ENCODE measurements at places on chromosomes 7 and 10.

DNA sequence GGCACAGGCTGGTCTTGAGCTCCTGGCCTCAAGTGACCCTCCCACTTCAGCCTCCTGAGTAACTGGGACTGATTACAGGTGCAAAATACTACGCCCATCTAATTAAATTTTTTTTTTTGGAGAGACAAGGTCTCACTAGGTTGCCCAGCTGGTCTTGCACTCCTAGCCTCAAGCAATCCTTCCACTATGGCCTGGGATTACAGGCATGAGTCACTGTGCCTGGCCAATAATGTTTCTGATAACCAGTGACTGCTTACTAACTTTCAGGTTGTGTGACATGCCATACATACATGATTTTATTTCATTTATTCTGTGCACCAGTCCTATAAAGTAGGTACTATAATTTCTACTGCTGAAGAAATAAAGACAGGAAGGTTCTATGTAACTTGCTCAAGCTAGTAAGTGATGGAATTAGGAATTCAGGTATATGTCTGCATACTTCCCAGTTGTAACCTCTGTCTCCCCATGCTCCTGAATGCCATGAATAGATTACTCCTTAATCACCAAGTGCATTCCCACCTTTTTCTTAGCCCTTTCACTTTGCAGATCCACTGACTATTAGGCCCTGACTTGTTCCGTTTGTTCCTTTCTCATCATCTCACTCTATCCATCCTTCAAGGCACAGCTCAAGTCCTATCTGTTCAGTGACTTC is 28.1 kb downstream of the MCU start:
- DNase-seq = no peak

- DNase-seq = no peak
Observed at GRCh38 chr10:132610071-132610701, 72.6 kb downstream of the INPP5A start.

- DNase-seq = no peak
Observed at GRCh38 chr7:97694355-97694754, 37.5 kb upstream of the TAC1 start.

- DNase-seq = peak; percentile 77
Observed at GRCh38 chr10:1094112-1095057, 38.2 kb downstream of the WDR37 start.

DNA sequence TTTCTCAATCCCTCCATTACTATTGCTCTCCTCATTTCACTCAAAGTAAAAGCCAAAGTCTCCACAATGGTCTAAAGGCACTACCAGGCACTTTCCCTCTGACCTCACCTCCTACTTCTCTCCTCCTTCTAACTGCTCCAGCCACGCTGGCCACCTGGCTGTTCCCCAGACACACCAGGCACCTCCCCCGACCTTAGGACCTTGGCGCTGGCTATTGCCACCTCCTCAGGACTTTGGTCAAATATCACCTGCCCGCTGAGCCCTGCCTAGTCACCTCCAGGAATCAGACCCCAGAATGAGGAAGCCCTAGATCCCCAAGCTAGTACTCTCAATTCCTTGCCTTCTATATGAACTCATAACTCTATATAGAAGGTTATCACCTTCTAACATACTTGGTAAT is 66.2 kb upstream of the STEAP1B start:
- DNase-seq = no peak

DNA sequence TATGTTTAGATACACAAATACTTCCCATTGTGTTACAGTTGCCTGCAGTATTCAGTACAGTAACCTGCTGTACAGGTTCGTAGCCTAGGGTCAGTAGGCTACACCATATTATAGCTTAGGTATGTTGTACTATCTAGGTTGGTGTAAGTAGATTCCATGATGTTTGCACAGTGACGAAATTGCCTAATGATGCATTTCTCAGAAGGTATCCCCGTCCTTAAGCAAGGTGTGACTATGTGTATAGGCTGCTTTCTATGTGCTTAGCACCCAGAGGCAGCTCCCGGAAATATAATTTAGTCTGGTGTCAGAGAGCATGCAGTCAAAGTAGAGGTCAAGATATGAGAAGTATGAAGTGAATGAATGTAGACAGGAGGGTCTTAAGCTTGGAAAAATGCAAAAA is 9.8 kb downstream of the MAPK8 start:
- DNase-seq = no peak

DNA sequence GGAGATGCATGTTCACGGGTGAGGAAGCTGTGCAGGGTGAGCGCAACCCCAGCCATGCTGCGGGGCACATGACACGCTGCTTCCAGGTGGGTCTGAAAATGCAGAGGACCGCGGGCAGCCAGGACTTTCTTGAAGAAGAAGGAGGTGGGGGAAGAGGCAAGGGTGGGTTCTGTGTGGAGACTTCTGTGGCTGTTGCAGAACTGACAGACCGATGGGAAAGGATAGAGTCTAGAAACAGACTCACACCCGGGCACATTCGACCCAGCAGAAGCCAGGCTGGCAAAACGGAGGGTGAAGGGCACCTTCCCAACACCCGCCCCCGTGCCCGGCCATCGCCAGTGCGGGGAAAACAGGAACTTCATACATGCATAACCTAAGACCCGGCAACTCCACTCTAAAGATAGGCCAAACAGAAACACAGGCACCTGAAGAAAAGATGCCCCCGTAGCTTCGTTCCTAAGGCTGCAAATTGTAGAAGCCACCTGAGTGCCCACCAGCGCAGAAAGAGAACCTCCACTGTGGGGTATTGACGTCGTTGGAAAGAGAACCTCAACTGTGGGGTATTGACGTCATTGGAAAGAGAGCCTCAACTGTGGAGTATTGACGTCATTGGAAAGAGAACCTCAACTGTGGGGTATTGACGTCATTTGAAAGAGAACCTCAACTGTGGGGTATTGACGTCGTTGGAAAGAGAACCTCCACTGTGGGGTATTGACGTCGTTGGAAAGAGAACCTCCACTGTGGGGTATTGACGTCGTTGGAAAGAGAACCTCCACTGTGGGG is 4.8 kb upstream of the KNDC1 start:
- DNase-seq = no peak

- DNase-seq = no peak
Observed at GRCh38 chr10:131569851-131570715, 258.6 kb upstream of the TCERG1L start.

GRCh38 chr7:50952120-50952519 is 169.4 kb upstream of the GRB10 start:
- DNase-seq = no peak

DNA sequence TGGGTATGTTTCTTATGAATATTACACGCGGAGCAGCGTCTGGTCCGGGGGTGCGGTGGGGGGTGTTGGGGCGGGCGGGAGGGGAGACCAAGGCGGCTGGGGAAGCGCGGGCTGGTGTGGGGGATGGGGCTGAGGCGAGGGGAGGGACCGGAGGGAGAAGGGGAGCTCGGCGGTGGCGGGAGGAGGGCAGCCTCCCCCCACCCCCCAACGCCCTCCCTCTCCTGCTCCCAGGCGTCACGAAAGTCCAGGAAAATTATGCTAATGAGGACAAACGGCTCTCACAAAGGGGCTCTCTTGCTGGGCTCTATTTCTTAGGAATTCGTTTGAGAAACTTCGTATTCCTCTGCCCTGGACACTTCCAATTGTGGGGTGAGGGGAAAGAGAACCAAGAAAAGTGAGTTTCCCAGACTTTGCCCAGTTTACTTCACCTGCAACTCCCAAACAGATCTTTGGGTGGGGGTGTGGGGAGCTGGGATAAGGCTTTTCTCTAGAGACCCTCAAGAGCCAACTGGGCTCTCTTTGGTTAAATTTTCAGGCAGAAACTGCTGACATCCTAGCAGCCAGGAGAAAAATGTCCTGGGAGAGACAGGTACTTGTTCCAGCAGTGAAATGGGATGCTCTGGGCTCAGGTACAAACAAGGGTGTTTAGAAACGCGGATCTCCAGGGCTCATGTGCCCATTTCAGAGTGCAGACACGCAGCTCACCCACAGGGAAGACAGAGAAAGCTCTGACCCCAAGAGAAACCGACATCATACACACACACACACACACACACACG is 11.7 kb upstream of the HOXA2 start:
- no peak for DNase-seq

- no peak for DNase-seq
Observed at GRCh38 chr7:86209036-86209435, 434.7 kb upstream of the GRM3 start.

GRCh38 chr10:118841881-118842605 is 87.3 kb upstream of the CACUL1 start:
- DNase-seq = no peak

DNA sequence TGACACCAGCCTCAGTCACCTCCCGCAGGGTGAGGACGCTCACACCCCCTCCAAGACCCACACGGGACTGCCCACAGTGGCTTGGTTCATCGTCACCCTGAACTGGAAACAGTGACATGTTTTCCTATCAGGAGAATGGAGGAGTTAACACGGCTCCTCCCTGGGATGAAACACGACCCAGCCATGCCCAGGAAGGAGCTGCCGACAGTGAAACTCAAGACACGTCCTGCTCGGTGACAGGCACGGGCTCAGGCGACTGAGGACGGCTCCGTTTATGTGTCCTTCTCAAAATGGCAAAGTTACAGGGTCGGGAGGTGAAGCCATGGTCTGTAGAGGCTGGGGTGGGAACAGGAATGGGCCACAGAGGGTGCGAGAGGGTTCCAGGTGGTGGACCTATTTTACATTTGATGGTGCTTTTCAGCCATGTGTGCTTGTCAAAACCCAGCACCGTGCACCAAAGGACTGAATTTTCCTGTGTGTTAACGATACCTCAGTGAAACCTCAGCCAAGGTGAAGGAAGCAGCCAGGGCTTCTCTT is 272.4 kb downstream of the ADARB2 start:
- DNase-seq = no peak

GRCh38 chr10:79507440-79508167 is 4.7 kb upstream of the EIF5AL1 start:
- DNase-seq = no peak

DNA sequence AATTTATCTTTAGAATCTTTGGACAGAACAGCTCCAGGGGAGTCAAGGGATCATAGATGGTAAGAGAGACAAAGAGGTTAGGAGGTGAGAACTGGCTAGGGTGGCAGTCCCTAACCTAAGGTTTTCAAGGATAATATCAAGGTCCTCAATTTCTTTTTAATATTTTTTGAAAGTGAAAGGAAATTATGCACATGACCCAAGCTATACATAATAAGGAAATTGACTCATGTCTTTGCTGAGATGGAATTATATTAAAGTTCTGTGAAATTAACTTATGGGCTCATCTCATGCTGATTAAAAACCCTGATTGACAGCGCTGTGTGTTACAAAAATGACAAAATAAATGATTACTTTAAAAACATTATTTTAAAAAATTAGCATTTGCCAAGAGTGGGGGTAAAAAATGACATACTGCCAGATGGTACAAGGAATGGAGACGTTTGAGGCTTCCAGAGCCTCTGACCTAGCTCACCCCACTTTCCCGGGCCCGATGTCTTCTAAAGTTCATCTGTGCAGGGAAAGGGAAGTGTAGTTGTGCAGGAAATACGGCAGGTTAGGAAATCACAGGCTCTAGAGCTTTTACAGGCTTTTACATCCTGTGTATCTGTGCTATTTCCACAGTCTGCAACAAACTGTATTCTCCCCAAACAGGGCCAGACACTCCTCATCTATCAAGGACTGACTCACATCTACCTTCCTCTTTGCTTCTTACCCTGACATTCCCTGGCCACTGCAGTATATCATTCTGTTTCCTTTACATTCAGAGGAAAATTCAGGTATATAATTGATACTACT is 185.6 kb upstream of the PRSS58 start:
- DNase-seq = no peak

- DNase-seq = no peak
Observed at GRCh38 chr7:100427762-100428198, 723 bp downstream of the ZCWPW1 start.

- no peak for DNase-seq
Observed at GRCh38 chr7:143363016-143363937, 764 bp upstream of the FAM131B start.

DNA sequence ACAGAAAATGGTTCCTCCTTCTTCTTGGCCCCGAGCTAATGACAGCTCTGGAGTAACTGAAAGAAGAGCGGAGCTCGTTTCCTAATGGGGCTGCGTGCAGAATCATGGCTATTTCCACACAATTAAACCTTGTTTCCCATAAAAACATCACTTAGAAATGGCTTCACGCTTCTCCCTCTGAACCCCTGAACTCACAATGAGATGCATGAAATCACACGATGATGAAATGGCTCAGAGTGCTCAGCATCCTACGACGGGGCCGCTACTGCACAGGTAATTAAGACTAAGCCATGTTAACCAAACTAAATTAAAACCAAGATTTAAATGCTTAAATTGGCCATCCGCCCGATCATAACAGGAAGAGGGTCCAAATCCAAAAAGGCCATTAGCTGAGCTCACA is 80.0 kb upstream of the DNAAF5 start:
- no peak for DNase-seq

- DNase-seq = no peak
Observed at GRCh38 chr10:23037561-23037960, 57.8 kb upstream of the MSRB2 start.

DNA sequence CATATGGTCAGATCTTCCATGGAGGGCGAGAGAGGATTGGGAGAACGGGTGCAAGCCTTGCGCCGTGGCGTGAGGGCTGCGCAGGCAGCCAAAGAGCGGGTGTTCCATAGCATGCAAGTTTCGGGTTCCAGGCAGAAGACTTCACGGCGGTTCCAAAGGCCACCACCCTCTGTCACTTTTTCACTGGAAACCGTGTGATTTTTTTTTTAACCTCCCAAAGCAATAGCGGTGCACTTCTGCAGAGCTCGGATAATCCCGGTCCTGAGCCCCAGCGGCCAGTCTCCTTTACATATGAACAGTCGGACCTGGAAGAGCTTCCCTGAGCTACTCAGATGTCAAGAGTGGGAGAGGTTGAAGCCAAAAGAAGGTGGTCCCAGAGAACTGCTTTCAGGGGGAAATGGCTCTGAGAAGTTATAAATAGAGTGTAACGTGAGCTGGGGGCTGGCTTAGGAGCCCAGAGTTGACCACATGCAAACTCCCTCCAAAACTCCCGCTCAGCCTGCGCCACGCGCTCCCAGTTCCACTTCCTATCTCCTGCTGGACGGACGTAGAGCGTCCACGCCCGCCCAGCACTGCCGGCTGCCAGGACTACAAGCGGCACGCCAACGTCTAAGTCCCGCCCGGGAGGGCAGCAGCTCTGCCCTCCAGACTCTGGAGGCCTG is at the start of gene MEOX2:
MEOX2 (minus strand) TSS at position 389 of the 662 bp plus-strand sequence; CDS start at position 108, 281 bp downstream.
- no peak for DNase-seq

- no peak for DNase-seq
Observed at GRCh38 chr7:132575982-132576720, at the start of gene PLXNA4. TSS of gene PLXNA4 (minus strand) at chr7:132576470. CDS start at chr7:132508693, 67,777 bp downstream.

- DNase-seq = no peak
Observed at GRCh38 chr10:44673245-44673983, 237.7 kb upstream of the TMEM72 start.

GRCh38 chr7:37942934-37943610 is 22.6 kb downstream of the EPDR1 start:
- no peak for DNase-seq

- DNase-seq = no peak
Observed at GRCh38 chr7:27546610-27547009, 116.1 kb downstream of the HIBADH start.

GRCh38 chr10:62305813-62306212 is 37.2 kb upstream of the RTKN2 start:
- DNase-seq = no peak

GRCh38 chr7:25578991-25579777 is 350.9 kb upstream of the NPVF start:
- DNase-seq = no peak

Measured in activated naive CD4-positive, alpha-beta T cell treated with Interleukin-2 at 50 U/mL for 16 hours (primary cell).